ENCODE measurements at places on chromosomes 3 and 15. TPM values are rescaled to one million over a fixed set of nuclear protein-coding genes. Genes with fewer than 3 reads are reported as not detected.

DNA sequence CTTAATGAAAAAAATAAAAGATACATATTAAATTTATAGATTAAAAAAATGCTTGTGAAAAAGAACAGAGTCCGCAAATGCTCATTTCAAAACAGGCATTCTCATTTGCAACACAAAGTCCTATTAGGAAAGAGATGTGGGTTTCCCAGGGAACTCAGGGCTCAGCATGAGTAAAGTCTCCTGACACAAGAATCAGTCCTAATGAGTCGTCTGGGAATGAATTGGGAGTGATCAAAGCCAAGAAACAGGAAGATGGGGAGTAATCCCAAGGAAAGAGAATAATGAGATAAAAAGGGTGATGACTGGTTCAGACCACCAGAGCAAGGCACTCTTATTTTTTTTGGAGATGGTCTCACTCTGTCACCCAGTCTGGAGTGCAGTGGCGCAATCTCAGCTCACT is 443.7 kb downstream of the NR2F2 start:
- no peak for DNase-seq

- DNase-seq, result no peak
Observed at GRCh38 chr3:111702996-111703985, 108.1 kb upstream of the ZBED2 start.

MKRN2OS gene
- total RNA-seq, result not detected

PRRT3 gene
- total RNA-seq, result 0.57 TPM

HACD2 gene
- total RNA-seq, result 12.1 TPM

DNA sequence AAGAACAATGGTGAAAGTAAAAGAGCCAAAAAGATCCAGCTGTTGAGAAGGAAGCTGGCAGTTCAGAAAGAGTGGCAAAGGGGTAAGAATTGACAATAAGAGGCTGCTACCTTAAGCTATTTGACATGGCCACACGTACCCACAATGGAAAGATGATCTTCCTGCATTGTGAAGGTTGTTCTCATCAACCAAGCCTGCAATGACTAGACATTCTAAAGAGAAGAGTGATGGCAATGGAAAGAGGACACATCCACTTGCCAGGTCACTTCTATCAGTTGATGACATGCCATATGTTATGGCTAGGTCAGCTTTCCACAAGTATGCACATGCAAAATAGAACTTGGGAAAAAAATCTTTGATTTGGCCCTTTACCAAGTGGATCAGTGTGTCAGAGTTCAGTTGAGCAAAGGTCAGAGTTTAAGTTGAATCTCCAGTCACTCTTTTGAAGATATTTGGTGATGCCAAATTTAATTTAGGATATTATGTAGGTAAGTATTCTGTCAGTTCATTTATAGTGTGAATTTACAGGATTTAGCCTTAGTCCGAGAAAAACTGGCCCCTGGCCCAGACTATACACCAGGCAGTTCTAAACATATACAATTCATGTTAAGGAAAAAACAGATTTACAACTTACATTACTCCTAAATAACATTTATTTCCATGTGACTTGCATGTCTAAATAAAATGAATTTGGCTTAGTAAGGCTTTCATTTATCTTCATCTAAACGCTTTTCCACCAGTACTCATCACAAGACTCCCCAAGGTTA is 104.9 kb upstream of the FLNB start:
- DNase-seq, result no peak

GOLGA6L7 gene
- total RNA-seq, result not detected

DNA sequence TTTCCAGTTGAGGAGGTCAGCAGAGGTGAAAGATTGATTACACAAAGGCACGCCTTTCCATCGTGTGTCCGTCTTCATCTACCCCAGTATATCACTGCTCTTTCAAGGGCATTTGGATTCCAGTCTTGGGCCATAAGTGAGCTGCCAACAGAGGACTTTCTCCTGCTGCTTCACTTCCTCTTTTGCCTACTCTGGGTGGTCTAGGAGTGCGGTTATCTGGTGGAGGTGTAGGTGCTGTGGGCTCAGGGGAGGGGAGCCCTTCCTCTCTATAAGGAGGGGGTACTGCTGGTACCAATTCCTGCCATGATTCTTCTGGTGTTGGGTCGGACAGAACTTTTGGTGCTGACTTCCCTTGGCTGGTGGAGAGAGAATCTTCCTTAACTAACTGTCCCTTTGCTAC is 83.1 kb upstream of the VEPH1 start:
- no peak for DNase-seq

- no peak for DNase-seq
Observed at GRCh38 chr15:65888981-65889380, 19.7 kb downstream of the RAB11A start.

DNA sequence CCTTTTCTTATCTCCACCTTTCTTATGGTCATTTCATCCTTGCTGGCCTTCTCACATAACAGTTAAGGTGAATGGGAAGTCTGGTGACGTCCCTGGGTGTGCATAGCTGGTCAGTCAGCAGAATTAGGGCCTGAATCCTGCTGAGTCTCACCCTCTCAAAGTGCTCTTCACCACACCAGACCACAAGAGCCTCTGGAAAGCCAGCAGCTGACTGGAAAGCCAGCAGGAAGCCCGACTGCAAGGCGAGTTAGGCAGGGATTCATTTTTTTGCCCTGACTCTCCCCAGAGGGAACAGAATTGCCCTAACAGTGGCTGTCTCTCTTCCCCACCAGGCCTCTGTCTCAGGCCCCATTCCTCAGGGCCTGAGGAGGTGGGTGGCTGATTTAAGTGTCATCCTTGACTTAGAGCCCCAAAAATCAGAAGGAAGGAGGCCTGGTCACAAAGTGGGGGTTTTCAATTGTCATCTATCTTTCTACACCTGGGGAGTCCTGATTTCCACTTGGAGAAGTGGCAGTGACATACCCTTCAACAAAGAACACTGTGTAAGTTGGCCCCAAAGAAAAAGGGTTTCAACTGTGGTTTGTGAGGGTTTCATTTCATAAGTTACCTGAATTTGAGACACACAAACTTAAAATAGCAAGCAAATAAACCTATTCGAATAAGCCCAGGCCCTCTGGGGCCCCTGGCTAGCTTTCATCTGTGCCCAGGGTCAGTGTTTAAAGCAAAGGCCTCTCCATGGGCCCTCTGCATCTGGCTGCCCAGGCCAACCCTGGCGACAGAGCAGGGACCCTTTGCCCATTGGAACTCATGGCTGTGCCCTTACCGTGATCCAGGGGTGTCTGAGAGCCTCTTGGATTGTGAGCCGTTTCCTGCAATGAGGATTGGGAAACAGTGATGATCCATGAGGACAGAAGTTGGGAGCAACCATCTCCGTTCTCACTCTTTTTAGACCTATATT is 90.5 kb upstream of the HERC1 start:
- DNase-seq, result no peak

GRCh38 chr3:57298041-57298440 is 5.6 kb upstream of the ASB14 start:
- no peak for DNase-seq

- DNase-seq, result no peak
Observed at GRCh38 chr15:92586966-92587365, 68.6 kb downstream of the FAM174B start.

- no peak for DNase-seq
Observed at GRCh38 chr3:66989860-66990696, 8.0 kb upstream of the KBTBD8 start.

PCLAF gene
- 1.1 TPM for total RNA-seq

- DNase-seq, result no peak
Observed at GRCh38 chr3:97736928-97737327, 27.6 kb upstream of the ARL6 start.

SI gene
- not detected for total RNA-seq

DNA sequence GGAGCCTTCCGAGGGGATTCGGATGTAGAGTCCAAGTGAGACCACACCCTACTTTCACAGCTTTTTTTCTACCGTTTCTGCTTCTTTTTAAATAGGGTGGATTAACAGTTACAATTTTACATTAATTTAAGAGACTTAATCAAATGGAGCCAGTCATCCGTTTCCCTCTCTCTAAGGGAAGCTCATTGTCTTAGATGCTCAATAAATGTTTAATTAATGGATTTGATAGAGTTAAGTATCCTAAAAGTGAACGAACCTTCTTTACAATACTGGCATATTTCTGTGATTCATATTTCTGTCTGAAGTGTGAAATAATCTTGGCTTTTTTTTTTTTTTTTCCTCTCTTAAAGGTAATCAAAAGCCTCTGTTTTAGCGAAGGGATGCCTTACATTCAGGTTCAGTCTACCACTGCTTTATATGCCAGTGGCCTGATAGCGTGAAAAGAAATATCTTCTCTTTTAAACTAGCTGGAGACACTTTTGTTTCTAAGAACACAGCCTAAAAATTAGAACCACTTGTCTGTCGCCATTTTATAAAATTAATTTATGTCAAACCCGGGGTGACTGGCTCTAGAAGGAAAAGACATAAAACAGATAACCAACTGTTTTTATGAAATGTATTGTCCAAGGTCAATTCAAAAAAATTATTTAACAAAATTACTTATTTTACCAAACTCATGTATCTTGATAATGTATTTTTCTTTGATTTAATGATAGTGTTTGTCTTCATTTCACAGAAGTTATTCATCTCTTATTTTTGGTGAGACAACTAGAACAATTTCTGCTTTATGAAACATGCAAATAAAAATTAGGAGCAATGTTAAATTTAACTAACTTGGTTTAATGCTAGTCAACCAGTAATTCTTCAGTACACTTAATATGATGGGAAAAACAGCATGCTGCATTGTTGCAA is 2.5 kb upstream of the CTNNB1 start:
- no peak for DNase-seq

SUSD5 gene
- 2.8 TPM for total RNA-seq

SMAD6 gene
- 16.2 TPM for total RNA-seq

- no peak for DNase-seq
Observed at GRCh38 chr3:123067689-123068600, 1.1 kb downstream of the PDIA5 start.

Measured in Right ventricle myocardium inferior (tissue), 1 donor.